ENCODE measurements at places on chromosomes 3 and 15.

DNA sequence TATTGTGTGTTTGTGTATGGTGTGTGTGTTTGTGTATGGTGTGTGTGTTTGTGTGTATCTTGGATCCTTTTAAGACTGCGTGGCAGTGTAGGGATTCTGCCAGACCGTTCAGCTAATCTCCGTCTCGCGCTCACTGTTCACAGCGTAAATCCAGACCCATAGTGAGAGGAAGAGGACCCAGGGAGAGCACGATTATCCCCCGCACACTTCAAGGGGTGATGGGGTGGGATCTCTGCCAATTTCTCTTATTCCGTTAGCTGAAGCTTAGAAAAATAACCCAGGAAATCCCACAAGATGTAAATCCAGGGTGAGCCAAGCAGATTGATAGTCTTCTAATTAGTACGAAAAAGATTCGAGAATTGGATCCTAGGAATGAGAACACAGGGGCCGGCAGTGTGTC, 381.2 kb downstream of the GABRG3 start:
- DNase-seq: no peak

- no peak for DNase-seq
Observed at GRCh38 chr3:49554633-49555265, 472 bp downstream of the BSN start.

- no peak for DNase-seq
Observed at GRCh38 chr3:39148435-39149058, 4.8 kb downstream of the CSRNP1 start.

- DNase-seq: no peak
Observed at GRCh38 chr3:153173758-153174516, 11.9 kb downstream of the RAP2B start.

DNA sequence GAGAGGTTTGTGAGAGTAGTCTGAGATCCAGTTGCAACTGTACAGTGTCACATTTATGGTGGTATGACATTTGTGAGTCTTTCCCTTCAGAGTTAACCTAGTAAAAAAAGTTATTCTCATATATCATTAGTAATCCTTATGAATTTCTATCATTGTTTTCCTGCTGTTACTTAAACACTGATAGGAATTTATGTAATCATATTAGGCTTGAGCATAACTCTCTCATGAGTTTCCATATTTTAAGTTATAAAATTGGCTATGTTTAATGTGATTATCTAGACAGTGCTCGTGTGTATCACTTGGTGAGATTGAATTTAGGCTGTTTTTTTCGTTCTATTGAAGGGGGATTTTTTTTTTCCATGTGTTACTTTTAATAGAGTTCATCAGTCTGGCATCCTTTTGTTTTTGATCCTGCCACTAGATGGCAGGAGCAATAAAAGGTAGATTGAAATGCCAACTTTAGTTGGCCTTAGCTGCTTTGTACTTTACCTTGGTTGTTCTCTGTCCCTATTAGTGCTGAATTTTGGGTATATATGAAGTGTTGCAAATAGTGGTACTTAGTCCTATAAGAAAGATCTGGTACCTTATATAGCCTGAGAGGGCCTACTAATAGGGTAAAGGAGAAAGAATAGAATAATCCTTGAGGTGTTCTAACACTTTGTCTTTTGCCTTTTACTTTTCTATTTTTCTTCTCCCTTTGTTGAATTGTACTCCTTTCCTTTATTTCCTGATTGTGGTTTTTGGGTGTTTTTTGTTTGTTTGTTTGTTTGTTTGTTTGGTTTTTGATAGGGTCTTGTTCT, 17.9 kb downstream of the STT3B start:
- no peak for DNase-seq

All from sigmoid colon (tissue), 7 donors.